ENCODE measurements at places on chromosomes 16 and 17. TPM values are rescaled to one million over a fixed set of nuclear protein-coding genes. Genes with fewer than 3 reads are reported as not detected.

- no peak for DNase-seq
These were observed 104.9 kb upstream of the TBX2 start for GRCh38 chr17:61294777-61295176.

GRCh38 chr16:82830944-82831343 lies 204.2 kb downstream of the CDH13 start:
- no peak for DNase-seq

The SPNS1 gene
- total RNA-seq: 17.8 TPM

GRCh38 chr16:89351645-89352044 lies 134.1 kb downstream of the ZNF778 start:
- no peak for DNase-seq

DNA sequence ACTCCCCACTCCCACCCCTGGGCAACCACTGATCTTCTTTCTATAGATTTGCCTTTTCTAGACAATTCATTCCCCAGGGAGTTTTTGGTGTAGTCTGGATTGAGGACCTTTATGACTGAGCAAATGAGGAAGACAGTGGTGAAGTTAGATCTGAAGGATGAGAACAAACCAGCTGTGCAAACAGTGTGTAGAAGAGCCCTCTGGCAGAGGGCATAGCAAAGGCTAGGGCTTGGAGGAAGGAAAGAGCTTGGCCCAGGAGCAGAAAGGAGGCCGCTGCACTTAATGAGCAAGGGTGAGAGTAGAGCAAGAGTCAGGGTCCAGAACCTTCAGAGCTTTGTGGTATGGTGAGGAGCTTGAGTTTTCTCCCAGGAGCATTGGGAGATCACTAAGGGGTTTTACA lies 352.7 kb downstream of the CA10 start:
- DNase-seq: no peak

- no peak for DNase-seq
These were observed 5.1 kb downstream of the TPPP3 start for GRCh38 chr16:67388191-67388590.

- no peak for DNase-seq
These were observed 139.0 kb downstream of the RPTOR start for GRCh38 chr17:80683625-80684104.

- no peak for DNase-seq
These were observed 40.4 kb upstream of the DNAH17 start for GRCh38 chr17:78617511-78618061.

GRCh38 chr16:2717383-2718263 lies 2.4 kb downstream of the PRSS27 start:
- no peak for DNase-seq

The SLC6A4 gene
- 2.2 TPM for total RNA-seq

- no peak for DNase-seq
These were observed 111.8 kb upstream of the CRHR1 start for GRCh38 chr17:45672301-45672700.

The OTOP3 gene
- not detected for total RNA-seq

The TSEN54 gene
- 8.1 TPM for total RNA-seq

The SLC25A11 gene
- total RNA-seq: 44.6 TPM

GRCh38 chr17:3890878-3891219 lies 2.0 kb downstream of the CAMKK1 start:
- no peak for DNase-seq

- DNase-seq: no peak
These were observed 39.3 kb upstream of the TAC4 start for GRCh38 chr17:49887086-49887743.

- DNase-seq: no peak
These were observed 88.5 kb downstream of the HELZ start for GRCh38 chr17:67156269-67157199.

- DNase-seq: no peak
These were observed 38.0 kb upstream of the SNN start for GRCh38 chr16:11630046-11630767.

The TMEM186 gene
- total RNA-seq: 5.8 TPM

- DNase-seq: no peak
These were observed 5.8 kb upstream of the CHCT1 start for GRCh38 chr17:60416368-60416925.
